Femur (tissue), 1 donor: ENCODE measurements at places on chromosomes 11 and 22.

- DNase-seq: no peak
Observed at GRCh38 chr11:240315-240714, 3.5 kb downstream of the PSMD13 start.

DNA sequence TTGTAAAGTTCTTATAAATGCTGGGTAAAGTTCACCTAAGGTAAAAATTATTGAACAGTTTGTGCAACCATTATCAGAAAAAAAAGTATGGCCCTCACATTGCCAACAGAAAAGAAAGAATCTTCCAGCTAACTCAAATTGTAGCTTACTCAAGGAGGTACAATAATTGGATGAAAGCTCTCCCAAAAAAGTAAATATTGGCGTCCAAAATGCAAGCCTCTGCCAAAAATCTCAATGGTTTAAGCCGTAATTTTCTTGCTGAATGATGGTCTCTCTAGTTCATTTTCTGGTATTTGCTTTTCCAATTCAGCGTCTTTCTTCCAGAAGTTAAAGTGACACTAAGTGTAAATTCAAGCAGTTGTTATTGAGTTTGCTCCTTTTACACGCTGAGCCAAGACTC is 727.3 kb downstream of the LRRC4C start:
- no peak for DNase-seq

DNA sequence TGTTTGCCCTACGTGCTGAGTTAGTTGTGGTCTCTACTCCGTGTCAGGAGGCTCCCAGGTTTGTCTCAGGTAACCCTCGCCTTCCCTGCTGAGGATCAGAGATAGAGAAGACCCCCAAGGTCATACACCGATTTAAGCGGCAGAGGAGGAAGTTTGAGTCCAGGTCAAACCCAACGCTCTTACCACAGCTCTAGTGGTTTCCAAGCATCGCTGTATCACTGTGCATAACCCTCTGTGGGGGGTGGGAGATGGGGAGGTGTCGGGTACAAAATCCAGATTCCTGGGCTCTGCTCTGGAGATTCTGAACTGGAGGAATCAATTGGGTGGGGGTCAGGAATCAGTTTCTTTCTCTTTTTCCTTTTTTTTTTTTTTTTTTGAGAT is 627 bp downstream of the DNAJC4 start:
- no peak for DNase-seq

GRCh38 chr22:32920032-32920628 is 118.6 kb downstream of the TIMP3 start:
- DNase-seq: peak; percentile 46
